Left ventricle myocardium superior (tissue), 1 donor: ENCODE measurements at places on chromosomes 1 and 21. TPM values are rescaled to one million over a fixed set of nuclear protein-coding genes. Genes with fewer than 3 reads are reported as not detected.

GRCh38 chr1:163298365-163298764 lies 23.4 kb upstream of the NUF2 start:
- no peak for DNase-seq

DNA sequence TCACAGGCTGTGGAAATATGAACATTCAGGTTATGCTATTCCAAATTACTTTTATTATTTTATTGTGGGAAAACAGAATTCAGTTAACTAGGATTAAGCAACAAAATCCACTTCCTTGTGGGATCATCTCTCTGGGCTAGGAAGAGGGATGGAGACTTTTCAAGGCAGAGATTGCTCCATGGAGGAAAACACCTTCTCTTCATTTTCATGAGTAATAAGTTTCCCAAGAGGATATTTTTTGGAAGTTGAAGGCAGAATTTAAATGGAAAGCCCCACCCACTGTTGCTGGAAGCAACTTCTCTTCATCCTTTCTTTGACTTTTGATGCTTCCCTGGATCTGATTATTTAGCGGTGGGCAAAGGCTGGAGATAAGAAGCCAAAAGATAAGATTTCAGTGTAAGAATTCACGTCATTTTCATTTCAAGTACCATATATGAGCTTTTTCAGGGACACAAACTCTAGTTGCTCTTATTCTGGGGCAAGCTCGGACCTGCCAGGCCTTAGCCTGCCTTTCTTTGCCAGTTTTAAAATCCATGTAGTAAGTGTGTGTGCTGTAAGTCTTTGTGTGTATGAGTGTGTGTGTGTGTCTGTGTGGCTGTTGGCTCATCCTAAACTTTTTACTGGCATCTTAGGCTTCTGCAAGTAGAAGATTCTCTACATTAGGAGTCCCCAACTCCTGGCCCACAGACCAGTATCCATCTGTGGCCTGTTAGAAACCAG lies 11.7 kb upstream of the IL24 start:
- no peak for DNase-seq

- no peak for DNase-seq
Measured at GRCh38 chr1:245748240-245748639, 593.5 kb downstream of the KIF26B start.

GRCh38 chr1:209554761-209555611 lies 28.5 kb upstream of the CAMK1G start:
- DNase-seq, result no peak

GREM2 gene
- not detected for total RNA-seq
